GM13977 (cell line): ENCODE measurements at places on chromosomes 2 and 18.
A peak's percentile ranks its signal among the peaks of the same experiment; 100 is the strongest.

DNA sequence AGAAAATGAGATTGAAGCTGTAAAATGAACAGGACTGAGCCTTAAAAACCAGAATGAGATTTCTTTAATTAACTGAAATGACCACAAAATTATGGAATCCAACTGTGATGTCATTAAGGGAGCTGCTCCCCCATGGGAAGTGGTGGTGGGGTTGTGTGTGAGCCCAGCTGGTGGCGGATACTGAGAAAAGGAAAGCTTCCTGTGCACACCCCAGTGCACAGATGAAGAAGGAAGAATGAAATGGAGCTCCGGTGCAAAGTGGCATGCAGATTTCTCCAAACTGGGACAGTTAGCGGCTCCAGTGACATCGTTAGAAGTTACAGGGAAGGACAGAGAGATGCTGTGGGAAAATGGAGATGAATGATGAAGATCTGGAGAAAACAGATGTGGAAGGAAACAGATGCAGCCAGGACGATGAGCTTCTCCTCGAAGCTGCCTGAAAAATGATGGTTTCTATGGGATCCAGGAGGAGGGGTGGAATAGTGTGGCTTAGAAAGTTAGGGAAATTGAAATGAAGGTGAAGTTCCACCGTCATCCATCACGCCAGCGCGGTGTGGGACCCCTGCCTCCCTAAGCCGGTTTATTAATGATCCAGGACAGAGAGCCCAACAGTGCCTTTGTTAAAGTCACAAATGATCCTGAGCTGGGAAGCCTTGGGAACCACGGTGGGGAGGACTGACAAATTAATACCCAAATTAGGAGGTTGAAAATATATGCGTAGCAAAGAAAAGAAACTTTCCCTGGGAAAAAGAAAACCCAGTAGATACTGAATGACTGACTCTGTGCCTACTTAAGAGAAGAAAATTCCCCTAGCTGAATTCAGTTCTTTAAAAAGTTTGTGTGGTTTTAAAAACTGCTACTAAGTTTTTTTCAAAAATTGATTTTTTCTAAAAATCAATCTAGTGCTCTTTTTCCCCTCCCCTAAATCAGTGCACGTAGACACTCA is 77.2 kb downstream of the TSN start:
- DNase-seq, result no peak

GRCh38 chr18:41771973-41772372 is 183.1 kb upstream of the PIK3C3 start:
- no peak for DNase-seq

DNA sequence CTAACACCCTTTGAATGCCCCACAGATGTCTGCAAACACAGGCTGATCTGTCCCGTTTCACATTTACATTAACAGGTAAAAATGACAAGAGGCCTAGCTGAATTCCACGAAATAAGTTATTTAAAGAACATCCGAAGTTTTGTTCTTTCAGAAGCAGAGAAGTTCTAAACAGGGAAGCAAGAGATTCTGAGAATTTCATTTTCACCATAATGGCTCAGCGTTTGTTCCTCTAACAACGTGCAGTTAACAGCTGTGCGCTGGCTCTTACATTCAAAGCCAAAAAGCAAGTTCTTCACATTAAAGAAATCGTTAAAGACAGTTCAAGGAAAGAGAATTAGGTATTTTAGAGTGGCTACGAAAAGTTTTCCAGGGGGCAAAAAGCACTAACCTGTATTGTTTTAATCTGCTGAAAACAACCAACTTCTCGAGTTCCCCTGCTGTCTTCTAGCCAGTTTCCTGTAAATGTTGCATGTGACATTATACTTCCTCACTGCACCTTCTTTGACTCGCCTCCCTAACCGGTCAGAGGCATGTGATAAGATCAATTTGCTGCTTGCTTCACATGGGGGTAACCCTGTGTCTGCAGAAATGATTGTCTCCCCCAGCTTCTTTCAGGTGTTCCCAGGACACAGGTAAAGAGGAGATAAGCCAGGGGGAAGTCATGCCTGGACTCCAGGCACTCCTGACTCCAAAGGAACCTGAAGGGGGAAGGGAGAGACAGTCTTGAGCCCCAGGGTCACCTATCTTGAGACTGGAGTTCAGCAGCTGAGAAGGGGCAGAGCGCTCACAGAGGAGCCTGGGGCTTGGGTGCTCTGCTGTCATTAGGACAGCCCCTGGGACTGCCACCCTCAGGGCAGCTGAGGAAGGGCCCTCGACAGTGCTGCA is 36.8 kb upstream of the WIPF1 start:
- peak; percentile 38 for DNase-seq

DNA sequence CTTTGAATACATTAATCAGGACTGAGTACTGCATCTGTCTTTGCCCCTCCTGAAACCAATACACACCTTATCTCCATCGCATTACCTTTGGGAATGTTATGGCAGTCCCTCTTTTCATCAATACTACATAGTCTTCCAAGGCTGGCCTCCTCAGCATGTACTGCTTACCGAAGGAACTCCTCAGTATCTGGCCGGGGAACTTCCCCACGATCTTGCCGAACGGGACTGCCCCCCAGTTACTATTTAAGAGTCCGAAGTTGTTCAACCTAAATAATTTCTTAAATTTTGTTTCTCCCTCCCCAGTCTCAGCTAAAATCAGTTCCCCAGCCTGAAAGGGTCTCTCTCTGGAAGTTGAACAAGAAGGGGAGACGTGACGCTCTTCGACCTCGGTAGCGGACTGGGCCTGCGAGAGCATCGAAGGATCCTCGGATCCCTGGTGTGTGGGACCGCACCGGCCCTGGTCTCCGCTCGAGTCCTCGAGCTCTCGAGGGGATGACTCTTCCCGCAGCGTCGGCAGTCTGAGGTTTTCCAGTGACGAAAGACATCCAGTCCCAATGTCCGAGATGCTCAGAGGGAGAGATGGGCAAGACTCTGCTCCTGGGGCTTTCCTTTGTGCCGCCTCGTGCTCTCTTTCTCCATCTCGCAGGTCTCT is 489 bp downstream of the TRMT61B start:
- no peak for DNase-seq

- peak; percentile 29 for DNase-seq
Measured at GRCh38 chr2:112121682-112122254, 16.4 kb upstream of the FBLN7 start.

DNA sequence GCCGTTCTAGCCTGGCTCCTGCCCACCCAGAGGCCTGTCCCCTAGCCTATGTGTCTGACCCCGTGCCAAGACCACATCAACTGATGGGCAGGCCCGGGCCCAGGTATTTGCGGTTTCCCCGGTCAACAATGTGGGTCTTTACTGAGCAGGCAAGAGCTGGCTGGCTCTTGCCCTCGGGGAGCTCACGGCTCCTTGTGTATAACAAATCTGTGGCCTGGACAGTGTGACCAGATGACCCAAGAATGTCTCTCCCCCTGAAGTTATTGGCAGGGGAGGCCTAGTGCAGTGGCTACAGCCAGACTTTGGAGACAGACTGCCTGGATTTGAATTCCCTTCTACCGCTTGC is 179.6 kb downstream of the KLHL29 start:
- no peak for DNase-seq

DNA sequence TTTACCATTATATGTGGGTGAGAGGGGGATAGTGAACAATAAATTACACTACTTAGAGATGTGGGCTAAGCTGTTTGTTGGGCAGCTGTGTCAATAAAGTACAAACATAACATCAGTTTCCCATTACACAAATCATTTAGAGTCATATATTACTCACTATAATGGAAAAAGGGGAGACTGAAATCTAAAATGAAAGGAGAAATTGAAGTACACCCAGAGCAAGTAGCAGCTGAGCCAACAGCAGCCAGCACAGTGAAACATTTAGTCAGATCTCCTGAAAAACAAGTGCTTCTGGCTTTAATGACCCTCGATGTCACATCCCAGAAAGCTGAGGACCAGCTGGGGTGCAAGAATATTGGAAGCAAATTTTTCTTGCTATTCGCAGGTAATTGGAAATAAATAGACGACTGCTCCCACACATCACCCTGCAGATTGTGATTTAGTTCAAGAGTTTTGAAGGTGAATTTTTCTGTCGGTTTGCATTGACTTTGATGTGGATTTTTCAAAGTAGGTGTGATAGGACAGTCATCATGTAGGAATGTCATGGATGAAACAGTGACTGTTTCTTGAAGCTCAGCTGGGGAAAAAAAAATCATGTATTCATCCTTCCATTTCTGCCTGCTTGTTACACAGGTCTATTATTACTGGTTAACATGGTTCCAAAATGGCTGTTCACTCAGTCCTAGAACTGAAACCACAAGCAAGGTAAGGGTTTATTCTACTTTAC is 1607.3 kb upstream of the CELF4 start:
- no peak for DNase-seq

DNA sequence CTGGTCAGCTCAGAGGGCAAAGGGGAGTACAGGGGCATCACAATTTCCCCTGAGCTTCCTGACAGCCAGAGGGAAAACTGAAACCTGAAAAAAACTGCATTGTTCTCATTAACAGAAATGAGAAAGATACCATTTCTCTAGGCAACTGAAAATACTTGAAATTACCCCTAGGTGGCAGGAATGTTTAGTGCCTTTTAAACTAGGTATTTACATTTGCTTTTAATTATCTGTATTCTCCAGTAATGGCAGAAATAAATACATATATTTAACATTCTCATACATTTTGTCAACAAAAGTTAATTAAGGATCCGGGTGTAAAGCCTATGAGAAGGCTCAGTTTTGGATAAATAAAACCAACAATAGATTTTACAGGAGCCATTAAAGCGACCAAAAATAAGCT is 34.5 kb downstream of the RPL31 start:
- DNase-seq, result peak; percentile 51

DNA sequence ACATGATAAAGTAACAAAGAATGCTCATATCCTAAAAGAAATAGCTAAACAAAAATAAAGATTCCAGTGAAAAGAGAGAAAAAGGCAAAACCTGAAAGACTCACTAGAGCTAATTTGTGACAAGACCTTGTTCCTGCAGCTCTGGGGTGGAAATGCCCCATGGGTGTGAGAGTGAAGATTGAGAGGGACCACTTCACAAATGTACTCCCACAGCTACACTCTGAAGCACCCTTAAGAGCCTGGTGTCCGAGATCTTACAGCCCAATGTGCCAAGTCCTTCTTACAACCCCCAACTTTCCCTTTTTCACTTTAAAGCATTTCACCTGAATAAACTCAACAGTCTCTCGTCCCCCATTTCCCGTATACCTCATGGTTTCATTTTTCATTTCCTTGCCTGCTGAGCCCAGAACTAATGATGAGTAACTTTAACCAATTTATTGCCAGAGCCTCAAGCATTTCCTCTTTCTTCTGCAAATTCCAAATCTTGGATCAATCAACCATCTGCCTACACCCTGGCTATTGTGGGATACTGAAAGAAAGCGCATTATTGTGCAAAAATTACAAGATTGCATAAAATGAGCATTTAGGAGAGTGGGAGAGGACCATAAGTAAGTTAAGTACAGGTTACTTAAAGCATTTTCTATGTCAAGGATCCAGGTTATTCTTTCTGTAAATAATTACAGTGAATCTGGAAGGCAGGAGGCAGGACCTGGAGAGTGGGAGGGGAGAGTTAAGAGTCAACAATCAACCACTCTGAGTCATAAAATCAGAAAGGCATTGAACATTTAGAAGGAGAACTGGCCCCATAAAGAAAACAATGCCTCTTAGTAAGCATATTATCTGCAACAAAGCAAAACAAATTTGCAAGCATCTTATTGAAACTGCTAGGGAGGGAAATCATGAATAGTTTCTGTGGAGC is 804.4 kb upstream of the CELF4 start:
- DNase-seq, result no peak

- DNase-seq, result no peak
Measured at GRCh38 chr18:389658-390357, 110.7 kb downstream of the COLEC12 start.

- DNase-seq, result no peak
Measured at GRCh38 chr2:10366601-10367270, 64.0 kb downstream of the HPCAL1 start.

DNA sequence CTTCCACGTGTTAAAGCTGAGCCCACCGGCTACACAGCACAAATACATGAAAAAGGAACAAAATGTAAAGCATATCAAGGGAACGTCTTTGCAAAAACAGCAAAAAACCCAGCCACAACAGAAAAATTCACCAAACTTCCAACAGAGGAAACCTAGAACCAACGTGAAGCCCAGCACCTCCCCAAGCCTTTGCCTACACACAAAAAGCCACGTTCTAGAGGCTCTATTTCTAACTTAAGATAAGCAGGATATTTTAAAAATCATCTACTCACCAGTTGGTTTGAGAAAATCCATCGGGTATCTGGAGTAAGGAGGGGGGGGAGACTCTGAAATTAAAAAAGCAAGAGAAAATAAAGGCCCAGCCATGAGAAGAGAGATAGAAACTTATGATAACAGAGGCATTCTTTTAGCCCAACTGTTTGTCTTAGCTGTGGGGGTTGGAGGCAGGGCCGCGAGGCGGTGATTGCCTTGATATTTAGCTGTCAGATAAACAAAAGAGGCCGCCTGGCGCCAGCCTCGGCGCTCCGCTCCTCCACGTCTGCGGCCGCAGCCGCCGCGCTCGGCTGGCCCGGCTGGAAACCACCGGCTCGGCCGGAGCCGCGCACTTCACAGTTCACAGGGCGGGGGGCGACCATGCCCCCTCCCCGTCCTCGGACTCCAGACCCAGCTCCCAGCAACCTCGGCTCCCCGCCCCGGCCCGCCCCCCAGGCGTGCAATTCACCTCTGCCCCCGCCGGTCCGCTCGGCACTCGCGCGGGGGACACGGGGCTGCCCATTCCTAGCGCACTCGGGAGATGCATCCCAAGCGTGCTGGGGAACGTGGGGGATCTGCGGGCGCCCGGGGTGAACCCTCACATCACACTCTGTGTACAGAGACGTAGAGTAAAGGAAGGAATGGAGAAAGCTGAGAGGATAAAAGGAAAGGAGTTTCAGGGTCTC is 2.4 kb downstream of the SMAD7 start:
- peak; percentile 84 for DNase-seq

- no peak for DNase-seq
Measured at GRCh38 chr2:43192744-43193651, 33.4 kb downstream of the ZFP36L2 start.

DNA sequence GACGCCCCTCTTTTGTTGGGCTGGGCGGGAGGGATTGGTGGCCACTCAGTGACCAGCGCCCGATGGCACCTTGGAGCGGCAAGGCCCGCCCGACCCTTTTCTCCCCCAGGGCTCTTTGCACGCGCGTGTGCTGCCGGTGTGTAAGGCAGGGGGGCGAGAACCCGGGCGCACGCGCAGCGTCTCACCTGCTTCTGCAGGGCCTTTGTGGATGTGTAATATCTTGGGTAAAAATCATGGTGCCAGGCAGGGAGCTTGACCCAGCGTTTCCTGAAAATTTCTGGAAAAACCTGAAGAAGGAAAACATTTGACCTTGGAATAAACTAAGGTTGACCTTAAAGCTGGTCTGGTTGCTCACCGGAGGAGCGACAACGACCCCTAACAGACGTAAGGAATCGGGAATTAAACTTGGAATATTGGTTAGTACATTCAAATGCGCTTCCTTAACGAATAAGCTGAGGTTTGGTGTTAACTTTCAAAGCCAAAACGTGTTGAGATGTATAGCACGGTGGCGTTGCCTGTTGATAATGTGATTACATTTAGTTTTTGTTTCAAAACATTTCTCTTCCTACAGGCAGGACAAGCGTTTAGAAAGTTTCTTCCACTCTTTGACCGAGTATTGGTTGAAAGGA is 438 bp downstream of the HSPE1 start:
- peak; percentile 23 for DNase-seq
